ENCODE measurements at places on chromosomes 16 and 17.

DNA sequence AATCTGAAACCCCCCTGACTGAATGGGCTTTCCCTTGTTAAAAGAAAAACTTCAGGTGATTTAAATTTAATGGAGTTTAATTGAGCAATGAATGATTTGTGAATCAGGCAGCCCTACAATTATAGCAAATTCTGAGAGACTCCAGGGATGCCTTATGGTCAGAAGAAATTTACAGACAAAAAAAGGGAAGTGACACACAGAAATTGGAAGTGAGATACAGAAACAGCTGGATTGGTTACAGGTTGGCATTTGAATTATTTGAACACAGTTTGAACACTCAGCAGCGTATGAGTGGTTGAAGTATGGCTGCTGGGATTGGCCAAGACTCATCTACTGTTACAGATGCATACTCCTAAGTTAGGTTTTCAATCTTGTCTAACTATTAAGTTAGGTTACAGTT is 19.0 kb upstream of the CPHXL start:
- no peak for DNase-seq

DNA sequence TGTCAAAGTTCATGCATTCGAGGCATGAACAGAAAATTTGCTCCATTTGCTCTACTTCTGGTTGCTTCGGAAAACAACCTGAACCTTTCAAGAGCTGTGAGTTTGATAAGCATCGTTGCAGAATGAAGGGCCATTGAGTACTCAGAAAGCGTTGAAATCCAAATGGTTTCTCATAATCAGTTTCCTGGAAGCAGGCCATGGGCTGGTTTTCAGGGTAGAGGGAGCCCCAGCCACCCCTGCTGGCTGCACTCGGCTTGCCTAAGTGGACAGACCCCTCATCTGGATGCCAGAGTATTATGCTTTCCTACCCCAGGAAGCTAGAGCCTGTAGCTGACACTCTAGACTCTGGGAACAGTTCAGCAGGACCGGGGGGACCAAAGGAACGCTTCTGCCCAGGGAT is 24.4 kb downstream of the SCNN1G start:
- DNase-seq, result no peak

- no peak for DNase-seq
Measured at GRCh38 chr17:40895106-40895730, 10.2 kb upstream of the KRT20 start.

DNA sequence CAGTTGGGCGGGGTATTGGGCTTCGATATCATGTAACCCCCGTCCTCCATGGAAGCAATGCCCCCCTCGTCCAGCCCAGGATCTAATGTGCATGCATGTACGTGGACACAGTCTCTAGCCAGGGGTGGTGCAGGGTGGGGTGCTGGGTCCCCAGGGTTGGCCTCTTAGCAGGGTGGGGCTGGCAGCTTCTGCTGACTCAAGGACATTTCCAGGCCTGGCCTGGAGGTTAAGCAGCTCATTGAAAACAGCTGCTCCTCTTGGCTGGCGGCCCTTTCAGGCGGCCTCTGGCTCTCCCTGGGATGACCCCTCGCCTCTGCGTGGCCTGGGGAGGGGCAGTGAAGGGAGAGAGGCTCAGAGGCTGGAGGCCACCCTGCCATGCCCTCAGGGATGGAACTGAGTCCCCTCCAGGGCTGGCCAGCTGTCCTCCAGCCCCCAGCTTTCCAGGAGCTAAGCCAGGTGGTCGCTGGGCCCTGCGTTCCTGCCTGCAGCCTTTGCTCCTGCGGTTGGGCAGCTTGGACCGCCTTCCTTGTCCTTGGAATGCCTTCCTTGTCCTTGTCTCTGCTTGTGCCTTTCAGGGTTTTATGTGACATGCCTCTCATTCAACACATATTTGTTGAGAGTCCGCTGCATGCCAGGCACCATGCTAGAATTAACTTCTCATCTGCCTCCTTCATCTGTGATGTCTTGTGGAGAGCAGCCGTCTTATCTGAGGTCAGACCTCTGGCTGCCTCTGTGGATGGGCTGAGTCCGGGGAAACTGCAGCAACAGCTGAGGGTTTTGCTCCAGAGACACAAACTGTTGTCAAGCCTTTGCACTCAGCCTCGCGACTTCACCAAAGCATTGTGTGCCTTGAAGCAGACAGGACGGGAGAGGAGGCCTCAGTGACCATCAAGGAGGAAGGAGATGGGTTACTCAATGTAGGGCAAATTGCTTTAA is 26.6 kb downstream of the MRC2 start:
- DNase-seq, result no peak

GRCh38 chr17:58513965-58514769 is at the start of gene MTMR4:
Gene MTMR4, minus strand, starts transcription at chr17:58514638. Its CDS starts 231 bp downstream, at chr17:58514407.
- DNase-seq, result peak; percentile 82

- DNase-seq, result no peak
Measured at GRCh38 chr16:79182616-79183015, 417.9 kb downstream of the MAF start.

All from HepG2 (cell line).